ENCODE measurements at places on chromosomes 6 and 20.

DNA sequence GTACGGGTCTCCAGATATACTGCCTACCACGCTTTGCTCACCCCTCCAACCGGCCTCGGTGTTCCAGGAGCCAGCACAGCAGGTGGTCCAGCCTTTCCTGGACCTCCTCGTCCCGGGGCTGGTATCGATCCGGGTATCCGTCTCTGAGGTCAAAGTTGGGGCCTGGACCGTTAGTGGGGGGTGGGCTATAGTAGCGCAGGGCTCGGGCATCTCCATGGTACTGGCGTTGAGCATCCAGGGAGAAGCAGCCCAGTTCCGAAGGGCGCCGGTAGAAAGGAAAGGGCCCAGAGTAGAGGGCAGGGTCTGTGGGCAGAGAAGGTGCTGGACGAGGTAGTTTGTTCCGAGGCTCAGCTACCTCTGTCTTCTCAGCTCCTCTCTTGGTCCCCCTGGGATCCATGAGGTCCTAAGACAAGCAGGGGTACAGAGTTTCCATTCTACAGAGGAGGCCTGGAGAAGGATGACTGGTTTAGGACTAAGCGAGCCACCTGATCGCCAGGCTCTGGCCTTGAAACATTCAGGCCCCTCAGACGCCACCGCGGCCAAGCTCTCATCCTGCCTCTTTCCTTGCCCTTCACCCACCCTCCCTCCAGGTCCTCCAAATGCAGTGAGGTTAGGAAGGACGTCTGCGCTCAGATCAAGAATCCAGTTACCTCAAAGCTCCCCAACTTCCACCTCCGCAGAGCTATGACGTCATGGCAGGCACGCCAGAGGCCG lies 502 bp downstream of the DXO start:
- no peak for DNase-seq

GRCh38 chr20:20022498-20022897 lies 5.3 kb downstream of the NAA20 start:
- no peak for DNase-seq

- DNase-seq, result no peak
Measured at GRCh38 chr20:22901164-22901563, 133.9 kb upstream of the SSTR4 start.

DNA sequence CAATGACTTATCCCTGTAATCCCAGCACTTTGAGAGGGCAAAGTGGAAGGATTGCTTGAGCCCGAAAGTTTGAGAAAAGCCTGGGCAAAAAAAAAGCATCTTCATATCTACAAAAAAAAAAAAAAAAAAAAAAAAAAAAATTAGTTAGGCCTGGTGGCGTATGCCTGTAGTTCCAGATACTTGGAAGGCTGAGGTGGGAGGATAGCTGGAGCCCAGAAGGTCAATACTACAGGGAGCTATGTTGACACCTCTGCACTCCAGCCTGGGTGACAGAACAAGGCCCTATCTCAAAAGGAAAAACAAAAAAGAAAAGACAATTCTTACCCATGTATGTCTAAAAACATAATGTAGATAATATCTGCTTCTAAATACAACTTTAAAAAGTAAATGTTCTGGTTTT lies 27.2 kb downstream of the CRISP1 start:
- no peak for DNase-seq

DNA sequence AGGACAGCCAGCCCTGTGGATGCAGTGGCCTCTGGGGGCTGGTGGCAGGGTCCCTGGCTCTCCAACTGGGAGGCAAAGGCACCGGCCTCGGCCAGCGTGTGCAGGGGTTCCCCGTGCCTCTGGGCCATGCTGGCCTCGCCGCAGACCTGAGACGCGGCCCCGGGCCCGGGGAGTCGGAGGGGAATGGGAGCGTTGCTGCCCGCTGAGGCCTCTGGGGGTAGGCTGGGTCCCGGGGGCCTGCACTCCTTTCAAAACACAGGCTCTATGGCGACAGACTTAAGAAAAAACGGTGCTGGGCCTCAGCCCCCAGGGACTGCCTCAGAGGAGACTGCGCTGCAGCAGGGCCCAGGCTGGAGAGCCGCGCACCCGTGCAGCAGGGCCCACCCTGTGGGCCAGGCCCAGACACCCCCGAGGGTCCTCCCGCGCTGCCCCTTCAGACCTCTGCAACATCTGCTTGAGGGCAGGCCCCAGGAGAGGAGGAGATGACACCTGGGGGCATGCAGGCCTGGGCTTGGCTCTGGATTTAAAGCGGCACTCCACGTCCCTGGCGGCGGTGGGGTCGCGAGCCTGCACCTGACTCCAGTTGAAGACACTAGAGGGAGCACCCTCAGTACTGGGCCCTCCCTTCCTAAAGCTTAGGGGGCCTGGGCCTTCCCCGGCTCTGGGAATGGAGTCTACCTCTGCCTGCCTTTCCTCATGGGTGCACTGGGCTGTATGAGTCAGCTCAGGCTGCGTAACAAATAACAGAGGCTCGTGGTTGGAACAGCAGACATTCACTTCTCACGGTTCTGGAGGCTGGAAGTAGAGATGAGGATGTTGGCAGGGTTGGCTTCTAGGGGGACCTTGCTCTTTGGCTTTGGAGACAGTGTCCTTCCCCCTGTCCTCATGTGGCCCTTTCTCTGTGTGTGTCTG lies 117.4 kb upstream of the RPS6KA2 start:
- DNase-seq, result no peak

DNA sequence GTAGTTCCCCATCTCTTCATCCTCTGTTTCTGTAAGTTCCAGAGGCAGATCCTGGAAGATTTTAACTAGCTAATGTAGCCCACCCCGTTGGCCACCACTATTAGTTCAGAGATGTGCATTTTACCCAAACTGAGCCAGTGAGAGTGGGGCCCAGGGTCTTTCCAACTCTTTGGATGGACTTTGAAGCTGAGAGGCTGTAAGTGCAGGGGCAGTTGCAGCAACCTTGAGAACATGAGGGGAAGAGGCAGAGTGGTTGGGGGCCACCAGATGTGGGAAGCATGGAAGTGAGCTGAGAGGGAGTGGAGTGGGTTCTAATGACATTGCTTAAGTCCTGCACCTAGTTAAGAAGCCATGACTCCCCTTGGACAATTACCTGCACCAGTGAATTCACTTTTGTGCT lies 72.2 kb downstream of the CDH26 start:
- no peak for DNase-seq

- DNase-seq, result no peak
Measured at GRCh38 chr6:150336299-150336698, 32.5 kb upstream of the IYD start.

DNA sequence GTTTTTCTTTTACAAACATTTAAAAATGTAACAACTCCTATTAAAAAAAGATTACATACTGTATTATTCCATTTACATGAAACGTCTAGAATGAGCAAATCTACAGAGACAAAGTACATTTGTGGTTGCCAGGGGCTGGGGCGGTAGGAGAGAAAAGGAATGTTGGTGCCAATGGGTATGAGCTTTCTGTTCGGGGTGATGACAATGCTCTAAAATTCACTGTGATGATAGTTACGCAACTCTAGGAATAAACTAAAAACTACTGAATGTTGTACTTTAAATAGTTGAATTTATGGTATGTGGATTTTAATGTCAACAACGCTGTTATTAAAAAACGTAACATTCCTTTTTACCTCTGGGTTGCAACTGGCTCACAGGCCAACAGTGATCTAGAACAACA lies 211.1 kb downstream of the GMDS start:
- DNase-seq, result no peak

DNA sequence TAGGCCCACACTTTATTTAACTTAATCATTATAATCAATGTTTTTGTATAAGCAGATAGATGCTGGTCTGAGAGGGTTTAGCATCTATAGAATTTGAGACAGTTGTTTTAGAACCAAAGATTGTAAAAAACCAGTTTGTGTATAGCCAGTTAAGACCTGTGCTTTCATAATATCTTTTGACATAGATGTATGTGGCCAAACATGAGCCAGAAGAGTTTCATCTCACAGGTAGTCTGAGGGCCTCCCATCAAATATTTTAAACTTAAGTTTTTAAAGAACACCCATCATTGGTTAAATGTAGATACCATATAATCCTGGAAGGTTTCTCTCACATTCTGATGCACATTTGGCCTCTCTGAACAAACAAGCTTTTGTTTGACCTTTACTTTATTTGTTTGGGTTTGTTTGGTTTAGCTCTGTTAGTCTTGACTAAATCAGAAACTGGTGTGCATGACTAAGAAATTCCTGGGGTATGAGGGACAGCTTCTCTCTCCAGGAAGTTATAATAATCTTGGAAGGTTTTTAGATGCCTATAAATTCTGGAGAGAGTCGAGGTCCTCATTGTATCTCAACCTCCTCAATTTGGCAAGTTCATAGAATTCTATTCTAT lies 58.0 kb upstream of the TMEM200A start:
- DNase-seq, result no peak

DNA sequence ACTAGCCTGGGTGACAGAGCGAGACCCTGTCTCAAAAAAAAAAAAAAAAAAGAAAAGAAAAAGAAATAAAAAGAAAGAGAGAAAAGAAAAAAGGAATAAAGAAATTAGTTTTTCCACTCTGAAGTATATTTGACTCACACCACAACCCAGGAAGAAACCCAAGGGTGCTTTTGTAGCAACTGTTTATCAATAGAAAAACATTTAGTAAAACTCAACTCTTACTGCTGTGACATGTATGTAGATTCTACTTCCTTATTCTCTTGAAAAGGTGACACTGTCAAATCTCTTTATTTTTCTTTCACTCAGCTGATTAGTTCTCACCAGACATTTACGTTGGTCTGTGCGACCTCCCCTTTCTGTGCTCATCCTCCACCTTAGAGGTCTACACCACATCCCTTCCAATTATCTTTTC lies 99.9 kb upstream of the SHLD1 start:
- no peak for DNase-seq

- DNase-seq, result no peak
Measured at GRCh38 chr6:127939442-127940066, 38.7 kb upstream of the THEMIS start.

DNA sequence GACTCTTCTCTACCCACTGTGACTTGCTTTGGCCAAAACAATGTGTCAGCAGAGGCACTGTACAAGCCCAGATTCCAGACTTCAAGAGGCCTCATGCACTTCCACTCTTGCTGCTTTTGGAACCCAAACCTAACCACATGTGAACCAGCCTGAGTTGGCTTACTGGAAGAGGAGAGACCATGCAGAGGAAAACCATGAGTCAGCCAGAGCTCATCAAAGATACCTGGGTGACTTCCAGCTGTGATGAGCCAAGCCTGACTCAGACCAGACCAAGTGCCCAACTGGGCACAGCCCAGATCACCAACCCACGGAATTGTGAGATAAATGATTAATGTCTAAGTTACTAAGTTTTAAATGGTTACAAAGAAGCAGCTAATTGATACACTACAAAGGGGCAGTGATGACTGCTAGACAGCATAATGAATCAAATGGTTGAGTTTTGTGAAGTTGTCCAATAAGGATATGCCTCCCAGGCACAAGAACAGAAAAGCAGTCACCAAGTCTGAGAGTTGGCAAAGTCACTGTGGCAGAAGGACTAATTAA lies 16.2 kb upstream of the BEND6 start:
- no peak for DNase-seq

DNA sequence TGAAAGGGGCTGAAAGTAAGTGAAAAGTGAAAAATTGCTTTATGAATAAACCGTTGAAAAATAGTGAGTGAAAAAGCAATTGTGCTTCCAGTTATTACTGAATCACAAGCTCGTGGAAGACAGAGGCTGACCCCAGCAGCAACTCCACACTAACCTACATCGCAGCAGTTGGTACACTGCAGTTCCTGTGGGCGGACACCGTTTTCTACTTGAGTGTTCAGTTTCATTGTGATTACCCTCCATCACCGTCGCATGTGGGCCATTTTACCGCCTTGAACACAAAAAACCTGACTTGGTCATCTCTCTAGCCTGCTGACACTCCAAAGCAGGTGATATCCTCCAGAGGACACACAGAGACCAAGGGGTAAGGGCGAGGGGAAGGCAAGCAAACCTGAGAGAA lies 28.4 kb downstream of the PRDM1 start:
- no peak for DNase-seq

DNA sequence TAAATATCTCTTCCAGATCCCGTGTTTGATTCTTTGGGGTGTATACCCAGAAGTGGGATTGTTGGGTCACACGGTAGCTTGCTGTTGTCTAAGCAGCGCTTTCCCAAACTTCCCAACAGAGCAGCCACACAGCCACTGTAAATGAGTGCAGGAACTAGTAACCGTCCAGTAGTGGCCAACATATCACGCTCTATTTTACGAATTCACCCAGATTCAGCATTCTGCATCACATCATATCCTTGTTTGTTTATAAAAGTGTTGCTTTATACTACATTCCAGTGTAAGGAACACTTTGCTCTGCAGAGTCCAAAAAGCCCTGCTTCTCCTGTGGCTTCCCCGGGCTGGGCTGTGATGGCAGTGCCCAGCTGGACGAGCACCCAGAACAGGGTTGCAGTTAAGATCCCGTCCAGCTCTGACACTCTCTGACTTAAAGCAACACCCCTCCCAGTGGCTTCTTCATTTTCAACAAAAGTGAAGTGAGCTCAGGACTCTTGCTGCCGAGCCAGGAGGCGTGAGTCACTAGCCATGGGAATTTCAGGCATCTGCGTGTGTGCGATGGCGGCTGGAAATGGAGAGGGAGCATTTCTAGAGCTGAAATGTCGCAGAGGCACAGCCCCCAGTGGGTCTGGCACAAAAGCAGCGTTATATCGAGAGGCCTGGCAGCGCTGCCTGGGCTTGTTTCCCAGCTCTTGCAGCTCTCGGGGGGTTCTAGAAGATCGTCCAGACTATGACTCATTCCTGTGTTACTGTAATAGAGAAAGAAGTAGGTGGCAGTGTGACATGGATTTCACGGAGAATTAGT lies 216.3 kb upstream of the ECI2 start:
- DNase-seq, result no peak

GRCh38 chr20:11379257-11380011 lies 538.3 kb upstream of the BTBD3 start:
- no peak for DNase-seq

DNA sequence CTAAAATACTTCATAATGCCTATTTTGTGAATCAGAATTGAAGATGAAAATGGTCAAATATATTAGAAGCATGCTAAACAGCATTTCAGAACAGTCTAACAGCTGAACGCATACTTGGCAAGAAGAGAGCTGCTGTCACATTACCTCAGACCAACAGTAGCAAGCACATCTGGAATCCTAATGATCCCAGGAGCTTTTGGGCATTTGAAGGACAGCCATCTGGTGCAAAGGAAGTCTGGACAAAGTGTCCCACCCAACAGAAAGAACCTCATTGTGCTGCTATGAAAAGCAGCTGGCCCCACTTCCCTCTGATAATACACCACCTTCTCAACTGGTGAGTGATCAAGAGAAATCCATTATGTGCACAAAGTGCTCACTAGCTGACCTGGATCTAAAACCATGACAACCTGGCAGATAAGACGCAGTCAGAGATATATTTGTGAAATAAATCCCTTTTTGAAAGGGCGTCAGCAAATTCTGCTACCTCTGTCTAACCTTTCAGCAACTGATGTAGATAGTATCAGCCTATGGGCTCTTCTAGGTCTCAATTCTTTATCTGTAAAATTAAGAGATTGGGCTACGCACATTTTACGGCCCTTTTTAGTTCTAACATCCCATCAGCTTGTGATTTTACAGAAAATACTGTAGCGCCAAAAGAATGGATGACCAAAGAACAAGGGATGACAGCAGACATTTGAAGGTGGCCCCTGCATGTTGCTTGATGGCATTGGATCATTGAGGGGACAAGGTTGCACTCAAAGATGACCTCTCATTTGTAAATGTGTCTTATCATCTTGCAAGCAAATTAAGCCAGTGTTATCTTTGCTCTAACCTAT lies 78.7 kb downstream of the SGK1 start:
- no peak for DNase-seq

- no peak for DNase-seq
Measured at GRCh38 chr6:134503585-134504281, 185.8 kb upstream of the SGK1 start.

GRCh38 chr6:37109714-37110499 lies 60.0 kb upstream of the PIM1 start:
- DNase-seq, result no peak
